ENCODE measurements at places on chromosomes 11 and 22. TPM values are rescaled to one million over a fixed set of nuclear protein-coding genes. Genes with fewer than 3 reads are reported as not detected.

The OR52E8 gene
- polyA plus RNA-seq, result not detected

The PHLDA2 gene
- 33.0 TPM for polyA plus RNA-seq

The PARVG gene
- 42.5 TPM for polyA plus RNA-seq

The IGLL1 gene
- polyA plus RNA-seq, result not detected

The GAL gene
- not detected for polyA plus RNA-seq

The LINC01488 gene
- polyA plus RNA-seq, result not detected

The PTH gene
- polyA plus RNA-seq, result not detected

The MLC1 gene
- not detected for polyA plus RNA-seq

The LDHAL6A gene
- 0.04 TPM for polyA plus RNA-seq

The ZNRF3 gene
- polyA plus RNA-seq, result 3.9 TPM

The MUC5B gene
- polyA plus RNA-seq, result 4.2 TPM

The GAB4 gene
- polyA plus RNA-seq, result not detected

The CBX7 gene
- 36.2 TPM for polyA plus RNA-seq

The SCN4B gene
- 0.92 TPM for polyA plus RNA-seq

The PRSS23 gene
- 32.4 TPM for polyA plus RNA-seq

The ENTHD1 gene
- not detected for polyA plus RNA-seq

The SLC22A9 gene
- polyA plus RNA-seq, result not detected

The OR4D5 gene
- not detected for polyA plus RNA-seq

The OR51G2 gene
- not detected for polyA plus RNA-seq

The DYNC2H1 gene
- polyA plus RNA-seq, result 0.46 TPM

The IGSF22 gene
- not detected for polyA plus RNA-seq

The KDM4D gene
- polyA plus RNA-seq, result 0.55 TPM

The TREH gene
- 0.46 TPM for polyA plus RNA-seq

The TBX10 gene
- polyA plus RNA-seq, result 109 TPM

The ELF5 gene
- polyA plus RNA-seq, result not detected

The MOGAT2 gene
- 28.2 TPM for polyA plus RNA-seq

The APLNR gene
- under 0.01 TPM for polyA plus RNA-seq
